ENCODE measurements at places on chromosomes 3 and 15. TPM values are rescaled to one million over a fixed set of nuclear protein-coding genes. Genes with fewer than 3 reads are reported as not detected.

PYGO1 gene
- 0.73 TPM for polyA plus RNA-seq

TM4SF18 gene
- polyA plus RNA-seq = 6.4 TPM

CD276 gene
- polyA plus RNA-seq = 30.4 TPM

GRCh38 chr15:74122403-74123130 is 7.8 kb upstream of the ISLR2 start:
- no peak overlapping the region for H3K27ac ChIP-seq
- DNase-seq = no peak
- no peaks in the 10 kb centered on the region for H3K27me3 ChIP-seq

DNA sequence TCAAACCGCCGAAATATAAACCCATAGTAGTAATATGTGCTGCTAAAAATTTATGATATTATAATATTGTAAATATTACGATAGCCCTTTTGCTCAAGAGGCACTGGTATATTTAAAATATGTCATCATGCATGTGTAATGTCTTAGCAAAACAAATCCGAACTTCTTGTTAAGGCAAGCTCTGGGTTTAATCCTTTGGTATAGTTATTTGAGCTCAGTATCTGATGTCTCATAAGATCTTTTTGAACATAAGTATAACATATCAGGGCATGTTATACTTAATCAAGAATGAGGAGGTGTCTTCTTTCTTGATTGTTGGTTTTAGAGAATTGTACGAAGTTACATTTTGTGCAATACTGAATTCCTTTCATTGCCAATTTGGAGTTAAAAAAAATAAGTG is 154.1 kb upstream of the CBLB start:
- no peak overlapping the region for H3K27ac ChIP-seq
- no peak overlapping the region for H3K4me3 ChIP-seq
- no peaks in the 10 kb centered on the region for H3K36me3 ChIP-seq
- DNase-seq = no peak

- H3K36me3 ChIP-seq = no peaks in the 10 kb centered on the region
- H3K4me1 ChIP-seq = no peaks in the 10 kb centered on the region
- H3K27me3 ChIP-seq = no peaks in the 10 kb centered on the region
- H3K4me3 ChIP-seq = no peak overlapping the region
Observed at GRCh38 chr3:90062016-90062415, 954.6 kb downstream of the EPHA3 start.

Measured in pancreas (tissue), 10 donors.